Neural cell (in vitro differentiated cells): ENCODE measurements at places on chromosomes 7 and 10. TPM values are rescaled to one million over a fixed set of nuclear protein-coding genes. Genes with fewer than 3 reads are reported as not detected.

The AUTS2 gene
- 97.3 and 124 TPM in 2 replicates for polyA plus RNA-seq

The CLDN3 gene
- not detected in 2 replicates for polyA plus RNA-seq

The ACTR3C gene
- not detected in 2 replicates for polyA plus RNA-seq

The CADPS2 gene
- 5.0 and 5.9 TPM in 2 replicates for polyA plus RNA-seq

The PPP2R2D gene
- polyA plus RNA-seq: 64.5 and 71.7 TPM in 2 replicates

The EMX2 gene
- 0.12 and 1.1 TPM in 2 replicates for polyA plus RNA-seq

The SPDYE2 gene
- polyA plus RNA-seq: not detected in 2 replicates

The OR2A5 gene
- polyA plus RNA-seq: not detected in 2 replicates

The CCL26 gene
- polyA plus RNA-seq: not detected in 2 replicates

The COPG2 gene
- 37.9 and 41.0 TPM in 2 replicates for polyA plus RNA-seq

The TUBAL3 gene
- not detected in 2 replicates for polyA plus RNA-seq

The HOXA13 gene
- not detected in 2 replicates for polyA plus RNA-seq

The EPO gene
- polyA plus RNA-seq: not detected in 2 replicates

The HOXA6 gene
- not detected in 2 replicates for polyA plus RNA-seq

The LBX1 gene
- 0.08 TPM in 1 of 2 replicates, not detected in the other for polyA plus RNA-seq

The PPP1R17 gene
- polyA plus RNA-seq: 7.7 and 8.8 TPM in 2 replicates

The CTTNBP2 gene
- 35.2 and 53.5 TPM in 2 replicates for polyA plus RNA-seq

The C7orf33 gene
- polyA plus RNA-seq: not detected in 2 replicates

The FGFR2 gene
- polyA plus RNA-seq: 14.8 and 15.7 TPM in 2 replicates
